ENCODE measurements at places on chromosomes 6 and 20.

DNA sequence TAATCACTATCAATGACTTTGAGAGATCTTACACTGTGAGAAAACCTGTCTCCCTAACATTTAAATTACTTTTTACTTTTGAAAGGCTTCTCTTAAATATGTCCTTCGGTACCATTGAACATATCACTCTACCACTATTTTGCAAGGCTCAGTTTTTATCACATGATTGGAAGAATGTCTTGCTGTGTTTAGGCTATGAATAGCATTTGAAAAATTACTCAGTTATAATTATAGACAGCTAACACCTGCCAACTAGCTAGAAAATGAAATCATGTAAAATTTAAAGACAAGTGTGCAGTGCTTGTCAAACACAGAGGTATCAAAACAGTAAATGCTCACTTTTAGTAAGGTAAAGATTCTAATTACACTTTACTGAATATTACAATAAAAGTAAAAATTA is 11.0 kb downstream of the SESN1 start:
- DNase-seq = no peak

- no peak for DNase-seq
Measured at GRCh38 chr6:112946051-112946450, 598.9 kb downstream of the RFPL4B start.

- DNase-seq = no peak
Measured at GRCh38 chr6:156555116-156555515, 222.1 kb upstream of the ARID1B start.

DNA sequence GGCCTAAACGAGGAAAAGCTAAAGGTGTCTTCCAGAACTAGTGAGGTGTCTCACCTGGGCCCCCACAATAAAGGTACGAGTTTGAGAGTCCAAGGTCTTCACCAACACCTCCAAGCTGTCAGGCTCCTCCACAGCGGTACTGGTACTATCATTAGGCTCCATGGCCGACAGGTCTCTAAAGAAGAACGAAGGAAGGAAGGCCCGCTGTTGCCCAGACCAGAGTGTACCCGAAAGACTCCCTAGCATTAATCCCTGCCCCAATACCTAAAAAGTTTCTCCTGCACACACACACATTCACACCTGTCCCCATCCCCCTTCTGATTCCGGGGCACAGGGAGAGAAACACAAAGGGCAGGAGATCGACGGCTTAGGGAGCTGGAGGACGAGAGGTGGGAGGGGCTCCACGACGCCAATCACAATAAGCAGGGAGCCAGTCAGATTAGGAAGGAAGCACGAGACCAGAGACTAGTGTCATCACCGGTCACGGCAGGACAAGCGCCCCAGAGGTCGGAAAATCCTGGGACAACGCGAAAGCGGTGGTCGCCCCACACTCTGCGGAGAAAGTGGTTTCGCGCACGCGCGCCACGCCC is 764 bp downstream of the BAG6 start:
- DNase-seq = peak; percentile 63

GRCh38 chr20:36113566-36114250 is 40.8 kb upstream of the EPB41L1 start:
- DNase-seq = no peak

DNA sequence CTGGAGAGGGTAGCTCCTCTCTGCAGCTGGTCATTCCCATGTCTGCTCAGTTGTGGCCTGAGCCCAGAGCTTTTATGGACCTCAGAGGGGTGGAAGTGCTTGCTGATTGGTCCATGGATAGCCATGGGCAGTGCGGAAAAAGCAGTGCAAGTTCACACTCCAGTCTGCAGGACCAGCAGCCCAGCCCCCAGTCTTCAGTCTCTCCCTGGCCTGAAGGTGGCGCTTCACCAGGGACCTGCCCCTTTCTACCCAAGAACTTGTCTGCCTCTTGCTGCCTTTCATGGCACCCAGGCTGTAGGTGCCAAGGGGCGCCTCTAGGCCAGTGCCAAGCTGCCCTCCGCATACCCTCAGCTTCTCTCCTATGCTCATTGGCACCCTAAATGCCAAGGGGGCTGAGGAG is 91.0 kb downstream of the TBXT start:
- no peak for DNase-seq

DNA sequence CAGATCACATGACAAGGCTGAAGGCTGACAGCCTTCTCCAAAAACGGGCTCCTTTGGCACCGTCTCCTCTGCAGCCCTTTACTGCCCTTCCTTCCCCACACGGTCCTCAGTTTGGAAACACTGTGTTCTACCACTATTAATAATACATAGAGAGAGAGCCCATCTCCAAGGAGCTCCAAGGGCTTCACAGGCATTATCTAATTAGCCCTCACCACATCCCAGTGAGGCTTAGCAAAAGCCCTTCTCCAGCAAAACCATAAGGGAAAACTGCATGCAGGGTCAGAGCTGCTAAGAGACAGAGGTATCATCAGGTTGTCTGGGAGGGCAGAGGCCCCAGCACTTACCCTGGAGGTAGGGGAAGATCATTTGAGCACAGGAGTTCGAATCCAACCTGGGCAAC is 169.3 kb upstream of the JARID2 start:
- DNase-seq = no peak

DNA sequence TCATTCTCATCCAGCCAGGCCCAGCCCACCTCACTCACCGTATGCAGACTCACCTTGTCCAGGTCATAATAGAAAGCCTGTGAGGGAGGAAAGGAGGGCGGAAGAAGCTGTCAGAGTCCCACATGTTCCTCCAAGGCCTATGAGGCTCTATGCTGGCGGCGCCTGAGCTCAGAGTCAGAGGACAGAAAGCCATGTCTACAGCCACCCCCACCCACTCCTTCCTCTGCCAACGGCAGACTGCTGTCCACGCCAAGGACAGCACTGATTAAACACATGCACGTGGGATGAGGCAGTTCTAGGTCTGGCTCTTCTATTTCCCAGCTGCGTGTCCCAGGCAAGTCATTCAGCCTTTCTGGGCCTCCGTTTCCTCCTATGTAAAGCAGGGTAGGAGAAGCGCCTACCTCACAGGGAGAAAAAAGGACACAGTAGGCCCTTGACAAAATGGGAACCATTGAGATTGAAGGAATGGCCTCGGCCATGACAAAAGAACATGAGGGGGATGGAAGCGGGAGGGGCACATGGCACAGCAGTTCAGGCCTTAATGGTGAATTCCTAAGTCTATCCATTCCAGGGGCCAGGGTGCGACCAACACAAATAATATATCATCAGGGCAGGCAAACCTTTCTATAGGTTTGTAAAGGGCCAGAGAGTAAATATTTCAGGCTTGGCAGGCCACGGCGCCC is 80.1 kb downstream of the RIPOR3 start:
- no peak for DNase-seq

DNA sequence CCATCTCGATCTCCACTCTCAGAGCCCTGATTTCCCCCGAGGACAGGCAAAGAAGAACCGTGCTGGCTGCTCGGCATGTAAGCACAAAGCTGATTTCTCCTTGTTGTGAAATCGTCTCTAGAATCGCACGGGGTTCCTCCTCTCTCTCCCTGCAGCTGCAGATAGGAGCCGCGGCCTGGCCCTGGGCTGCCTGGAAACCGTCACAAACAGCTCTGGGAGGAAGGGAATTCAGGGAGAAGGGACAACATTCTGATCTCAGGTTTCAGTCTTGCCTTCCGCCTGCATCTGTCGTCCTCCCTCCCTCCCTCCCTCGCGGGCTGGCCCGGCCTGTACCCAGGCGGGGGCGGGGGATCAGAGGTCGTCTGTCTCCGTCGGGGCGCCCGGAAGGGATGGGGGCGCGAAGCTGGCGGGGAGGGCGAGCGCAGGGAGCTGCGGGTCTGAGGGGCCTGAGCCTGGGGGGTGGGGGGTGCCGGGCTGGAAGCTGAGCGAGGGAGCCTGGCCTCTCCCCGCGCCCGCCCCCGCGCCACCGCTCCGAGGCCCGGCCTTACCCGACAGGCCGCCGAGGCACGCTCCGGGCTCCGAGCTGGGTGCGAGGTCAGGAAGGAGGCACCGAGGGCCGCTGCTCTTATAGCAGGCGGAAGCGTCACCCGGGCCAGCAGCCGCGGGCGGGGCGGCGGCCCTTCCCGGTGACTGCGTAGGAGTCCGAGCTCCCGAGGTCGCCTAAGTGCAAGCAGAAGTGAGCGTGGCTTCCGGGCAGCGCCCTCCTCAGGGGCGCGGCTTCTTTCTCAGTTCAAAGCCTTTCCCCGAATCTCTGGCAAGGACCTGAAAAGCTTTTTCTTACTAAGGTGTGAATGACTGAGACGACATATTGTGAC is at the start of gene SERPINB1:
TSS of gene SERPINB1 (minus strand) at position 600 of the 875 bp plus-strand sequence. CDS start 1,277 bp downstream, outside the sequence.
- DNase-seq = peak; percentile 74

DNA sequence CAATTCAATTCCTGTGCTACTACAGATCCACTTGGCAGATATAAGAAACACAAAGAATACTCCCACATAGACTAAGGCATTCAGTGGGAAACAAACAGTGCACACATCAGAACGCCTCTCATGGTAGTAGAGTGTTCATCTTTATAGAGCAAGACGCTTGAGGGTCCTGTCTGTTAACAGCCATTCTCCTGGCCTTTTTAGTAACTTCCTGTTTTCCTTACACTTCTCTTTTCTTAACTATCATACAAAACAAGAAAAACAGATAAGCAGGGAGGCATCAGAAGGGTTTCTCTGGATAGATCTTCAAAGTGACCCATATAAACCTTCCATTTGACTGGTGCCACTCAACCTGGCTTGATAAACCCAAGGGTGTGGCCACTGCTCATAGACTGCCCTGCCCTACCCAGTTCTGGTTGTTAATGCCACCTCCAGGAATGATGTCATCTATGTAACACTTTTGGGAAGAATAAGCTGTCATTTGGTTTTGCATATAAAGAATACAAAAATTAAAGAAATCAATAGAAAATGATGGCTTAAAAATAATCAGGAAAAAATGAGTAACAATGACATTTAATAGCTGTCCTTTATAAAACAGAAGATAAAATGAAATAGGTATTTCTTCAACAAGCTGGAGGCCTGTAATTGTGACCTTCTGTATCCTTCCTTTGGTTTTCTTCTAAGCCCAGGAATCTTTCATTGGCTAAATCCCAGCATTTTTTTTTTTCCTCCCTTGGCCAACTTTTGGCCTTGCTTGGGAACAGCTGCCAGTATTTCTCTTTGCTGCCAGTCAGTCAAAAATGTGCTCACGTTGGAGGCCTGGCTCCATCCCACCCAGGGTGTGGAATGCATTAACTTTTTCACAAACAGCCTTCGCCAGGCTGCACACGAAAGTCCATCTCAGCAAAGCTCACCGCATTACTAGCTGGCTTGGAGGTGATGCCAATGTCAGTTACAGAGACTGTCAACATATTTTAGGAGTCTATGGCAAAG is 103.5 kb downstream of the GJA10 start:
- DNase-seq = no peak

DNA sequence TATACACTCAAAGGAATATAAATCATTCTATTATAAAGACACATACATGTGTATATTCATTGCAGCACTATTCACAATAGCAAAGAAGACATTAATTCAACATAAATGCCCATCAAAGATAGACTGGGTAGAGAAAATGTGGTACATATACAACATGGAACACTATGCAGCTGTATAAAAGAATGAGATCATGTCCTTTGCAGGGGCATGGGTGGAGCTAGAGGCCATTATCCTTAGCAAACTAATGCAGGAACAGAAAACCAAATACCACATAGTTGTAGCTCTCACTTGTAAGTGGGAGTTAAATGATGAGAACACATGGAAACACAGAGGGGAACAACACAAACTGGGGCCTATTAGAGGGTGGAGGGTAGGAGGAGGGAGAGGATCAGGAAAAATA is 121.0 kb upstream of the LOC128125822 start:
- no peak for DNase-seq

DNA sequence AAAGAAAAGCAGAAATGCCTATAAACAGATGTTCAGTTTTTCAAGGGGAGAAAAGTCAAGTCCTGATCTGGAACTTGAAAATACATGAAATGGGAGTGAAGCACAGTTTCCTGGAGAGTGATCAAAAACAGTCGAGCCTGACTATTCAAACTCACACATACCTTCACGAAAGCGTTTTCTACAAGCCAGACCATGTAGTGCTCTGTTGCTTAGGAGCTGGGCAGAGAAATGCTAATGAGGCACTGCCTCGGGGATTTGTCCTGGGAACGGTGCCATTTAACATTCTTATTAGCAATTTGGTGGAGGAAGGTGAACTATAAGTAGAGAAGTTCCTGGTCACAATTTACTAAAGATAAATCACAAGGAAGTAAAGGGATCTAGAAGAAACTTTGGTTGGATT is 5.9 kb downstream of the NHSL1 start:
- DNase-seq = peak; percentile 54

DNA sequence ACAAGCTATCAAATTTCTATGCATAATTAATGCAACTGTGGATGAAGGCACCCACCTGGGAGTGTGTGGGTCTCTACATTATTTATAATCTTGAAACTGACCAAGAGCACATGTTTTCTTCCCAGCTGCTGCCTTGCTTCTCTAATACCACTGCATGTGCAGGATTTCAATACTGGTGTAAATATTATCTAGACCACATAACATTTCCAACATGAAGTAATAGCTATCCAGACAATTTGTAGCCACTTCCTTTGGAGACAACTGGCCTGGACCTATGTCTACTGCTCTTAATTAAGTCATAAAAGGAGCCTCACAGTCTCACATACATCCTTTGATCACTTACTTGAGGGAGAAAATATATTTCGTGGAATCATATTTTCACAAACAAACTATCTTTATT is 180.7 kb downstream of the HIVEP2 start:
- DNase-seq = no peak

- no peak for DNase-seq
Measured at GRCh38 chr6:154632119-154632518, 101.1 kb upstream of the SCAF8 start.

GRCh38 chr20:22070610-22071058 is 365.2 kb downstream of the PAX1 start:
- no peak for DNase-seq

- no peak for DNase-seq
Measured at GRCh38 chr6:12014027-12014872, 2.1 kb downstream of the HIVEP1 start.

Data from NCI-H146 (cell line).